ENCODE measurements at places on chromosomes 16 and 17. TPM values are rescaled to one million over a fixed set of nuclear protein-coding genes. Genes with fewer than 3 reads are reported as not detected.

Gene TRPV3
- 0.31 TPM for total RNA-seq

Gene WNK4
- total RNA-seq: 3.5 TPM

Gene PLXDC1
- total RNA-seq: not detected

Gene HEXIM1
- 59.1 TPM for total RNA-seq

Gene LRRC37A
- total RNA-seq: 2.7 TPM

Gene ANKS4B
- not detected for total RNA-seq

Gene TBC1D3C
- total RNA-seq: not detected

Gene POLR3K
- 35.7 TPM for total RNA-seq

Gene ERBB2
- 68.6 TPM for total RNA-seq

Gene ERN2
- total RNA-seq: not detected

Gene IL17C
- not detected for total RNA-seq

Gene SOCS3
- 53.1 TPM for total RNA-seq

Gene IRX3
- total RNA-seq: 7.0 TPM

Gene MSL1
- 96.3 TPM for total RNA-seq

Gene ST6GALNAC1
- total RNA-seq: 0.15 TPM

Gene SMIM5
- 0.10 TPM for total RNA-seq

Gene ORC6
- 33.5 TPM for total RNA-seq

Gene HAS3
- total RNA-seq: 6.9 TPM

Gene HOXB6
- total RNA-seq: 196 TPM

Gene TAT
- total RNA-seq: 0.49 TPM

Gene CCL23
- total RNA-seq: not detected

Gene CIITA
- 0.41 TPM for total RNA-seq

Gene CYTH1
- 46.7 TPM for total RNA-seq

All from Panc1 (cell line).